ENCODE measurements at places on chromosomes 5 and 9. TPM values are rescaled to one million over a fixed set of nuclear protein-coding genes. Genes with fewer than 3 reads are reported as not detected.

Gene CYLC2
- not detected for total RNA-seq

Gene KCNT1
- total RNA-seq = 1.1 TPM

Gene TRPM3
- 207 TPM for total RNA-seq

Gene FBP1
- total RNA-seq = 1.9 TPM

Gene PLPP6
- total RNA-seq = 10.3 TPM

Gene AIF1L
- total RNA-seq = 36.2 TPM

Gene ERAP2
- total RNA-seq = 2.1 TPM

Gene FAM221B
- not detected for total RNA-seq

Gene HMCN2
- total RNA-seq = 6.0 TPM

Gene SLC46A2
- not detected for total RNA-seq

Gene FOXI1
- not detected for total RNA-seq

Gene ABLIM3
- 13.1 TPM for total RNA-seq

Gene NSUN2
- 41.5 TPM for total RNA-seq

Gene PLEKHG4B
- 10.1 TPM for total RNA-seq

Gene BHMT2
- total RNA-seq = 7.5 TPM

Gene LMX1B
- total RNA-seq = 12.9 TPM

Gene FREM1
- total RNA-seq = 20.4 TPM

Gene OR13C2
- total RNA-seq = not detected

Gene TNPO1
- total RNA-seq = 238 TPM

Gene SLC25A2
- total RNA-seq = not detected

Gene ZCCHC10
- total RNA-seq = 21.2 TPM

Gene SLC36A2
- not detected for total RNA-seq

Gene KCNMB1
- total RNA-seq = 1.4 TPM

Gene INSYN2B
- total RNA-seq = 0.49 TPM

Gene PCDHB10
- 12.9 TPM for total RNA-seq

Gene CBY3
- total RNA-seq = not detected

Gene PCDHGA4
- 11.1 TPM for total RNA-seq

Gene PCDHA10
- 4.6 TPM for total RNA-seq

Gene ISL1
- total RNA-seq = 29.4 TPM

Gene PCDHGA7
- 11.2 TPM for total RNA-seq

Gene FAT2
- 3.8 TPM for total RNA-seq

Gene SPATA6L
- total RNA-seq = 4.7 TPM

Gene MCTP1
- total RNA-seq = 44.5 TPM

Gene WWC1
- 37.3 TPM for total RNA-seq

Gene NIM1K
- total RNA-seq = 6.6 TPM

Gene SAP30L
- total RNA-seq = 30.6 TPM

Gene MLANA
- total RNA-seq = 27.2 TPM

Gene FABP6
- total RNA-seq = not detected

Gene PCDH1
- total RNA-seq = 23.0 TPM

Gene MYMK
- 2.1 TPM for total RNA-seq

Gene ODF2
- 39.6 TPM for total RNA-seq

Gene LECT2
- not detected for total RNA-seq

Gene SLC2A8
- 15.2 TPM for total RNA-seq

Gene PCDHB14
- 13.5 TPM for total RNA-seq

Measured in camera-type eye (tissue), 1 donor.